Foreskin keratinocyte (primary cell): ENCODE measurements at places on chromosomes 4 and X. TPM values are rescaled to one million over a fixed set of nuclear protein-coding genes. Genes with fewer than 3 reads are reported as not detected.

GRCh38 chr4:185865901-185866328, 53.9 kb upstream of the SORBS2 start:
- DNase-seq, result peak; percentile 55

DNA sequence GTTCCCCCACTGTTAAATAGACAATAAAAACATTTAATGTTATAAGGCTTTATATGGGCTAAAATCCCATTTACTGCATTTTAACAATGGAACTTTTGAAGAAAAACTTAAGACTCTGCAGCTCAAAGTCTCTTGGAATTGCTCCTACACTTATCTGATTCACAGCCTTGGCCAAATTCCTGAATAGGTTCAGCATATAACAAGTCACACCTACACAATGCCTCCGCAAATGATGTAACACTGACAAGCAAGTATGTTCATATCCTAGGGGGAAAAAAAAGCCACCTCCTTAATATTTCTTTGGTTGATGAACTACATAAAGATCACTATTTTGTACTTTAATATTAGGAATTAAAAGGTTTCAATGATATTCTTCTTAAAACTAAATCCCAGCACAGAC, 34.5 kb downstream of the RPS6KA6 start:
- DNase-seq, result peak; percentile 39

- DNase-seq, result no peak
These were observed 102.9 kb upstream of the STIM2 start for GRCh38 chr4:26757751-26758150.

DNA sequence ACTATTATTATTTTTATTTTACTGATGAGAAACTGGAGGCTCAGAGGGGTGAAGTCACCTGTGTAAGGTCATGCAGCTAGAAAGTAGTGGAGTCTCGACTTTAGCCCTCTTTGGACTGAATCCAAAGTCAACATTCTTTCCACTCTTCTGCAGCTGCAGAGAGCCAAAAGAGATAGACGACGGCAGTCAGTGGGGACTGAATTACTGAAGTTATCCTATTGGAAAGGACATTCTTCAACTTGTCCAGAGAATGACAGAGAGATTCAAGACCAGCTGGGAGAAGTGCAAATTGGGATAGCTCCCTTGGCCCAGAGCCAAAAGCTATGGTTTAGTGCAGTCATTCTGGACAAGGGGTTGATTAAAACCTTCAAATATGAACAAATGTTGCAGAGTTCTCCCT, 42.5 kb downstream of the VGLL1 start:
- DNase-seq, result no peak

DNA sequence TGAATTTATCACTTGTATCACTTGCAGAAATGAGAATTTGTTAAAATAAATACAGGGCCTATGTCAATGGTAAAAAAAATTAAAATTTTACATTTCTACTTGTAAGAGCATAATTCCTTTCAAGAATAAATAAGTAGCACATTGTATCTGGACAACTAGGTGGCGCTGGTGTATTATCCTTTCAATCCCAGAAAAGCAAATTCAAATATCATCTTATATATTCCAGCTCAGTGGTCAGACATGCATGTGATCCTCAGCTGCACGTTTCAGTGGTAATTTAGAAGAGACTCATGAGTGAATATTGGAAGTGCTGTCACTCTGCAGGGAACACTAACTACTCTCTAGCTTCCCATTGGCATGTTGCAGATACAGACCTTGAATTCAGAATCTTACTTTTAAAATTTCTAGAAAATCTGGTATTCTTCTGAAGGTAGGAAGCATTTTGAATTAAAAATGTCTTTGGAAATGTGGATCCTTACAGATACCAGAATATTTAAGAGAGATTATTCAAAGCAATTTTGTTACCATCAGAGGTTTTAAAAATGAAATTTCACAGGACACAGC, 1414.7 kb upstream of the TENM3 start:
- peak; percentile 21 for DNase-seq

- DNase-seq, result peak; percentile 90
These were observed 7.8 kb downstream of the RBM47 start for GRCh38 chr4:40621592-40622512.

TLR10 gene
- total RNA-seq, result not detected in 2 replicates

DUX4 gene
- not detected in 2 replicates for total RNA-seq

DNA sequence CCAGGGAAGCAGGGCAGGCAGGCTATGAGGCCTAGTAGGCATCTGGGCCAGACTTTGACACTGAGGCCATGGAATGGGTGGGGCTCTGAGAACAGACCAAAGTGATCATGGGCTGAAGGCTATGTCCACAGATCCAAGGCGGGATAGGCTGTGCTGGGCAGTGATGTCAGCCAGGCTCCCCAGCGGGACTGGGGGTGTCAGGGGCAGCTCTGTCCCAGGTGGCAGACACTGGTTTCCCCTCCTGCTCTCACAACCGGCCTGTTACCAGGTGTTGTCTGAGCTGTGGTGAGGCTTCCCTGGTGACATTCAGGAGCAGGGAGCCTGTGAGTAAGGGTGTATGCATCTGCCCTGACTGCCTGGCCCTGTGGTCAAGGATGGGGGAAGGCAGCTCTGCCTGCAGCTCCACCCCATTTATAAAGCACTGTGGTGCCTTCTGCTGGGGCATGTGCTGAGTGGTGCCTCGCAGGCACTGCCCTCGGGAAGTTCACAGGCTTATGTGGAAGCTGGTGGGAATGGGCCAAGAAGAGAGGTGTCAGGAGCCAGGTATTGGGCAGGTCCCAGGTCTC, 2.9 kb downstream of the IL9R start:
- no peak for DNase-seq

VSIG1 gene
- total RNA-seq, result 1.7 and 2.8 TPM in 2 replicates

DNA sequence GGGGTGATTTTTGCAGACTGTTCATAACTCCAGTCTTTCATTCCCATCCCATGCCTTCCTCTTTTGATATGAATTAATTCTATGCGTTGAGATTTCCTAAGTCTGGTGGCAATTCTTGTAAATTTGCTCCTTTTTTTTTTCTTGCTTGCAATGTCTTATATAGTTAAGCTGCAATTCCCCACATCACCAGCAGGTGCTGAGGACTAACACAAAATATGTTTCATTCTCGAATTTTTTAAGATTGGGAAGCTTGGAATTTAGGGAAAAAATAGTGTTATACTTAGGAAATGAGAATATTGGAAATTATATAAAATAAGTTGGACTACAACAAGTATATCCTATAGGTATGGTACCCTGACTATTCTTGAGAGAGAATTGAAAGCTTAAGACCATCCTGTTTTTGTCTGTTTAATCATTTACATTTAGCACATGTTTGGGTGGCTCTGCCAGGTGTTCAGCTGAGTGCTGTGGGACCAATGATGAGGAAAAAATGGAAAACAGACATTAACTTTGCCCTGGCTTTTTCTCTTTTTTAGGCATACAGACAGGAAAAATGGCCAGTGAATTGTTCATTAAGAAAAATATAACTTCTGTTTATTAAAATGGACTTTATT, 30.2 kb downstream of the AFF2 start:
- DNase-seq, result no peak

DNA sequence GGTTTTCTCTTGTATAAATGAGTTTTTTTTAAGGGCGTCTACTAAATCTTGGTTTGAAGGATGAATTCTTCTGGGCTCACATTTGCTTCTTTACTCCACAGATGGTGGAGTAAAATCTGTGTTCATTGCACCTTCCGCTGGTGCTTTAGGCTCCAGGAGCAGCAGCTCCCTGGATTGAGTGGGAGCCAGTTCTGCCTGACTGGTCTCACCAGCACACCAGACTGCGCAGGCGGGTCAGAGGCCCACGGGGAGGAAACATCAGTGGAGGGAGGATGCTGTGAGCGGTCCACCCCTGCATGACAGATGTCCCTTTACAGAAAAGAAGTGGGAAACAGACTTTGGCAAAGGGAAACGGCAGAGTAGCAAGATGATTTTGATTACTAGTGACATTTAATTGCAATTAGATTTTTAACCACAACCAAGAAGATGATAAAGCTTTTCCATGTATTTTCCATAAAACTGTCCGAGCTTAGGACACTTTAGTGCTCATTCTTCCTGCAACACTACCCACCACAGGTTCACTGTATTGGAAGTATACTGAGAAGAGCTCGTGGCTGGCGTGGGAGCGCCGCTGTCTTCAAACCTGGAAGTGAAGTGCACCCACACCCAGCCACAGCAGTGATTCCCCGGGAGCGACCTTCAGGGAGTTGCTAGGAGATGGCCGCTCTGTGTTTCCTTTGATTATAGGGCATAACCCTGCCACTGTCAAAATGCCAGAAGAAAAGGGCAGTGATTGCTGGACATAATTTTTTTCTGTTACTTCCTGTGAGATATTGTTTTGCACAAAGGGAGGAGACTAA, 95.2 kb downstream of the SORBS2 start:
- DNase-seq, result no peak

GRCh38 chrX:31747411-31747810, 675.6 kb upstream of the FTHL17 start:
- no peak for DNase-seq

DNA sequence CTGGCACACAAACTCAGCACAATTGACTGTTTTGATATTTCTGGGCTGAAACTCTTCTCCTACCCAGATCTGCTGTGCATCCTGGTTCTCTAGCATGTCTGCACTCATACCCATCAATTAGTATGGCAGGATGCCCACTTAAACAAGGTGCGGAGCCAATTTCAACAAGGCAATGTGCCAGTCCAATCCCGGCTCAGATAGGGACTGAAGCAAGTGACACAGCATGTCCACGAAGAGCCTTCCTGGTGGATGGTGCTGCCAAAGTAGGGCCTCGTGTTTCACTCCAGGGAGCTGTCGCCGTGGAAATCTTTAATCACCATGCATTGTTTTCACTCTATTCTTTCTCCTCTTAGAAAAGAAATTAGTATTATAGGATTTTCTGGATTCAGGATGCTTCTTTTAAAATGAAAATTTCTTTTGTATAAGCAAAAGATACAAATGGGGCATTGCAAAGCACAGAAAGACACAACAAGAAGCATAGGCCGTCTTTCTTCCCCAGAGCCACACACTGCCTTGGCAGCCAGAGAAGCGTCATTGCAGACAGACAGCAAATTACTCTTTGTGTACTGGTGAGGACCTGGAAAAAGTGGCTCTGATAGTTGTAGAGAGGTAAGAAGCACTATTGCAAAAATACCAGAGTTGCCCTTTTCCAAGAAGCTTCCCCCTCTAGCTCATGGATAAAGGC, 40.6 kb upstream of the LSM6 start:
- DNase-seq, result no peak
